ENCODE measurements at places on chromosomes 16 and 17.
A peak's percentile ranks its signal among the peaks of the same experiment; 100 is the strongest.

GRCh38 chr17:2828397-2829038 is 32.3 kb downstream of the RAP1GAP2 start:
- peak; percentile 40 for DNase-seq

- peak; percentile 4 for DNase-seq
These were observed 650.4 kb downstream of the WWOX start for GRCh38 chr16:78749745-78750268.

GRCh38 chr17:41639492-41640473 is 15.4 kb upstream of the KRT17 start:
- DNase-seq: no peak

- no peak for DNase-seq
These were observed 67.2 kb downstream of the USP22 start for GRCh38 chr17:20975566-20975965.

DNA sequence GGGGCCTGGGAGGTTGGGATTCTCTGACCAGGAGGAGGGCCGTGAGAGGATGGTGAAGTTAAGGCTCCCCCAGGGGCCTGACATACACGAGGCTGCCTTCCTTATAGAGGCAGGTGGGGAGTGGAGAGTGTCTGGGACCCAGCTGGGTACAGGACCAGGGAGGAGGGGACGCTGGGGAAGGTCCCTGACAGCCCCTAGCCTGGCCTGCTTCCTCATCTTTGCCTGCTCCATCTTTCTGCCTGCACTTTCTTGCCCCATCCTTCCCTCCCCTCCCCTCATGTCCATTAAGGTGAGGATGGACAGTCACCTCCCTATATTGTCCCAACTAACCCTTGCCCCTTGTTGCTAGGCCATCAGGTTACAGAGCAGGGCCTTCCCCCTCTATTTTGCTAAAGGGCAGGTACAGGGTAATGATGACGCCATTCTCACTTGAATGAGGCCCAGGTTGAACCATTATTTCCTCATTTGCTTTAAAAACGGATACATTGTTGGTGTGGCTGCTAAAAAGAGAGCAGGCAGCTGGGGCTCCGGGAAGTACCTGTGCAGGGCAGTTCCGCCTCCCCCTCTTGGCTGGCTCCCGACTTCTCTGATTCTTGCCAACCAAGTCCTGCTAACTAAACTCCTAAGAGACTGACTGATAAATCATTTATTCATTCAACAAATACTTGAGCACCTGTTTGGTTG is 1.3 kb downstream of the C17orf99 start:
- DNase-seq: no peak
